ENCODE measurements at places on chromosomes 6 and 20.
A peak's percentile ranks its signal among the peaks of the same experiment; 100 is the strongest.

- DNase-seq = no peak
These were observed 123.4 kb downstream of the PKHD1 start for GRCh38 chr6:51963980-51964379.

- DNase-seq = no peak
These were observed 14.4 kb upstream of the TRIB3 start for GRCh38 chr20:366041-366718.

DNA sequence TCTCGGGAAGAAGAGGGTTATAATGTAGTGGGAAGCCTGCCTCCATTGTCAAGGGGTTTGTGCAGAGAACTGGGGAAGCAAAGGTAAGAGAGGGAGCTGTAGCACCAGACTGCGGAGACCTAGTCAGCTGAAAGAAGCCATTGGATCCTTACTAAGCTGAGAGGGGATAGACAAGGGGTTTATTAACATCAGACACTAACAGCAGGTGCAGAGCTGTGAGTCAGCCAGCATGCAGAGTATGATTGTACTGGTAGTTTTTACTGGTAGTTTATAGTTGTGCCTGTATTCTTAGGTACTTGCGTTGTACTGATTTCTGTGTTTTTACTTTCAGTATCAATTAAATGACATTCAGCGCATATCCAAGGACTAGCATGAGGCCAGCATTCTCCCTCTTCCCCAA is 17.8 kb upstream of the COL19A1 start:
- DNase-seq = no peak

DNA sequence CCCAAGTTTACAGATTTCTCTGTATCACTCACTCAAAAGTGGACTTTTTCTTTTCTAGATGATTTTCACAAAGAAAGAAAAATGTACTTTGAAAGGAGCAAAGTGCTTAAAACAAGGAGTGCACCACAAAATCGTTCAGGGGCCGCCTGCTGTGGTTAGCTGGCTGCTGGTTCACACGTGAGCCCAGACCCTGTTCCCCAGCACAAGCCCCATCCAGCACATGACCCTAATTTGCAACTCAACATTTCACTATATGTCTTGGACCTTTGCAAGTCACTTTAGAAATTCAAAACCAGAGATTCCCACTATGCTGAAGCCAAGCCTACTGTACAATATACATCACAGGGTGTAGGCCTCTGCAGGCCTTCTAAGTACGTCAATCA is 95.5 kb upstream of the NHSL1 start:
- DNase-seq = no peak

DNA sequence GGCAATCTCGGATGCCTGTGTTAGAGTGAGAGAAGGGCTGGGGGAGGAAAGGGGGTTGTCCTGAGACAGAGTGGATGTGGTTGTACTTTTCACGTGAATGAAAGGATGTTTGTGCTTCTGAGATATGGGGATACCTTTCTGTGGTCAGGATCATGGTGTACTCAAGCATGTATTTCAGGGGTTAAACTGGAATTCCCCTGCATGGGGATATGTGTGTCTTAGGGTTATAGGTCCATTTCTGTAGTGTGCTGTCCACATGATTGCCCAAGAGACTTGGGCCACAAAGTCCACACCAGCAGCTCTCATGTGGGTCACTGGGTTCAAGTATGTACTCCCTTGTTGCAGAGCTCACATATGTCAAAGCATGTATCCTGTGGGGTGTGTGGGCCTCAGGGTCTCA is 10.5 kb downstream of the SYNGAP1 start:
- DNase-seq = no peak

DNA sequence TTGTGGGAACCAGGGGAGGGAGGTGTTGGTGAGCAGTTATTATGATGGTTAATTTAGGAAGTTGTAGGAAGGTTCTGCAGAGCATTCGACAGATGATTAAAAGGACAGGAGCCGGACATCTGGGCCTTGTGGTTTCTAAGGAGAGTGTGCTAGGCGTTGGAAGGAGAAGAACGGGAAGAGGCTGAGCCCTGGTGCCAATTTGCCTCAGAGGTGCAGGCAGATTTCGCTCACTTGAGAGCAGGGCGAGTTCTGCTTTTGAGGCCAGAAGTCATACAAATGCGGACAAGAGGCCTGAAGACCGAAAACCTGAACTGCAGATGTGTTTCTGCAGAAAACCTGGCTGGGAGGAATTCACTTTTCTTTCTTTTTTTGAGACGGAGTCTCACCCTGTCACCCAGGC is 30.5 kb upstream of the RPS6KA2 start:
- no peak for DNase-seq

DNA sequence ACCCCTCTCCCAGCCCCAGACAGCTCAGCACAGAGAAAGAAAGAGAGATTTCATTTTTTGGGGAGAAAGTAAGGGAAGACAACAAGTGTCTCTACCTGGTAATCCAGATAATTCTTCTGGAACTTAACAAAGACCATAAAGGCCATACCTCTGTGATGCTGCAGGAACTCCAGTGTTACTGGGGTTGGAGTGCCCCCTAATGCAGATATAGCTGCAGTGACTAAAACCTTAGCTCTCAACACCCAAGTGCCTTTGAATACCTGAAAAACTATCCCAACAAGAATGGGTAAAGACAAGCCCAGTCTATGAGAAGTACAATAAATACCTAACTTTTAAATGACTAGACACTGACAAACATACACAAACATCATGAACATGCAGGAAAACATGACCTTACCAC is 365.3 kb upstream of the PTCHD4 start:
- DNase-seq = peak; percentile 6

DNA sequence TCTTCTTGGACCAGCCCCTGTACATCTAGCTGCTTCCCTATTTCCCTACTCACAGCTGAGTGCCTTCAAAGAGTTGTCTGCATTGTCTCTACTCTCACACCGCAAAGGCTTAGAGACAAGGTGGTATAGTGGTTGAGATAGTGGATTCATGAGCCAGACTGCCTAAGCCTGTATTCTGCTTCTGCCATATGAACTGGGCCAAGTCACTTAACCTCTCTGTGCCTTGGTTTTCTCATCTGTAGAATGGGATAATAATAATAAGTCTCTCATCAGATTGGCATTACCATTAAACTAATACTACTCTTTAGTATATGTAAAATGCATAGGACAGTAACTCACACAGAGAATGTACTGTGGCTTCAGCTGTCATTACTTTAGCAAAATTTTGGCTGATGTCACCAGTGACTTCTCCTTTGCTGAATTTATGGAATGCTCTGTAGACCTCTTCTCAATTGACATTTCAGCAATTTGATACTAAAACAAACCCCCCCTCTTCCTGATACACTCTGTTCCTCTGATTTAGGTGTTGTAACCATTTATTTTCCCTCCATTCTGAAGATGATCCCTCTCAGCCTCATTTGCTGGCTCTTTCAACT is 156.1 kb downstream of the ADAT2 start:
- DNase-seq = no peak

DNA sequence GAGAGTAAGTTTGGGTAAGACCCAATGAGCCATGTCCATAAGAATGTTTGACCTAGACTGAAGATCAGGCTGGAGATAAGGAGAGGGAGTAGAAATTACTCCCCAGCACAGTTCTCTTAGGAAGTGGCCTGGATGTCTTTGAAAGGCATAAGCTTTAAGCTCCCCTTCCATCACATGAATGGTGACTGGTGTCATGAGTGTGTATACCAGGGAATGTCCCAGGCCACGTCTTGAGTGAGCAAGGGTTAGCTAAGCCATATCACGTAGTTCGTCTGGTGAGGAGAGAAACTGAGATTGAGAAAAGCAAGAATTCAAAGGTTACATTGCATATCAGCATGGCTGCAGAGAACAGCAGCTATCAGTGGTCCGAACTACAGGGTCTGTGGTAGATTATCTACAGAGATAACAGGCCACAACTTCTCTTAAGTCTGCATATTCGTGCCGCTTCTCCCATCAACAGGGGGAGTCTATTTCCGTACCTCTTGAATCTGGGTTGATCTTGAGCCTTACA is 60.1 kb upstream of the BMP2 start:
- DNase-seq = no peak

DNA sequence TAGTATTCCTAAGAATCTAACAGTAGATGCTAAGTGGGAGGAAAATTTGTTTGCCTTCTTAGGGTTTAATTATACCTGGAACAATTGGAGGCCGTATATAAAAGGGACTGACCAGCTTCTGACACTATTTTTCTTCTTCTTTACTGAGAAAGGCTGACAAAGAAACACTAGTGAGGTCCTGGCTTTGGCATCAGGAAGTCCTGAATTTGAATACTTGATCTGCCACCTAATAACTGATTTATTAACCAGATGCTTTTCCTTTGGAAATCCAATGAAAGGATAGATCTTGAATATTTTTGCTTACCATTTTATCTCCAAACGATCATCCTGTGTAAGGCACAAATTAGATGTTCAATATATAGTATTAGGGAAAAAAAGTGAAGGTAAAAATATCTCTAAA is 382.5 kb downstream of the CENPW start:
- DNase-seq = no peak

- DNase-seq = peak; percentile 31
These were observed 554.2 kb downstream of the CDH26 start for GRCh38 chr20:60512443-60512842.

- no peak for DNase-seq
These were observed 61.4 kb upstream of the NT5E start for GRCh38 chr6:85388531-85388930.

DNA sequence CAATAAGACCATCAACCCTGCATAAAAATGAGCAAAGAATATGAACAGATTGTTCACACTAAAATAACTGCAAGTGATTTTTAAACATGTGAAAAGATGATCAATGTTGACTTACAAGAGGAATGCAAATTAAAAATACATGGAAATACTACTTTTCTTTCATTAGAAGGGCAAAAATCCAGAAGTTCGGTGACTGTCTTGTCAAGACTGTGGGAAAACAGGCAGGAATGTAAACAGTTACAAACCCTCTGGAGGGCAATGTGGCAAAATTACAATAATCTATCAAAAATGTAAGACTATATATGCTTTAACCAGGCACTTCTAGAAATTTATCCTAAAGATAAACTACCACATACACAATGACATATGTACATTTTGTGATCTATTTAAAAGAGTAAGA is 86.7 kb downstream of the TNFAIP3 start:
- no peak for DNase-seq

GRCh38 chr20:12504779-12505178 is 504.0 kb upstream of the SPTLC3 start:
- no peak for DNase-seq

DNA sequence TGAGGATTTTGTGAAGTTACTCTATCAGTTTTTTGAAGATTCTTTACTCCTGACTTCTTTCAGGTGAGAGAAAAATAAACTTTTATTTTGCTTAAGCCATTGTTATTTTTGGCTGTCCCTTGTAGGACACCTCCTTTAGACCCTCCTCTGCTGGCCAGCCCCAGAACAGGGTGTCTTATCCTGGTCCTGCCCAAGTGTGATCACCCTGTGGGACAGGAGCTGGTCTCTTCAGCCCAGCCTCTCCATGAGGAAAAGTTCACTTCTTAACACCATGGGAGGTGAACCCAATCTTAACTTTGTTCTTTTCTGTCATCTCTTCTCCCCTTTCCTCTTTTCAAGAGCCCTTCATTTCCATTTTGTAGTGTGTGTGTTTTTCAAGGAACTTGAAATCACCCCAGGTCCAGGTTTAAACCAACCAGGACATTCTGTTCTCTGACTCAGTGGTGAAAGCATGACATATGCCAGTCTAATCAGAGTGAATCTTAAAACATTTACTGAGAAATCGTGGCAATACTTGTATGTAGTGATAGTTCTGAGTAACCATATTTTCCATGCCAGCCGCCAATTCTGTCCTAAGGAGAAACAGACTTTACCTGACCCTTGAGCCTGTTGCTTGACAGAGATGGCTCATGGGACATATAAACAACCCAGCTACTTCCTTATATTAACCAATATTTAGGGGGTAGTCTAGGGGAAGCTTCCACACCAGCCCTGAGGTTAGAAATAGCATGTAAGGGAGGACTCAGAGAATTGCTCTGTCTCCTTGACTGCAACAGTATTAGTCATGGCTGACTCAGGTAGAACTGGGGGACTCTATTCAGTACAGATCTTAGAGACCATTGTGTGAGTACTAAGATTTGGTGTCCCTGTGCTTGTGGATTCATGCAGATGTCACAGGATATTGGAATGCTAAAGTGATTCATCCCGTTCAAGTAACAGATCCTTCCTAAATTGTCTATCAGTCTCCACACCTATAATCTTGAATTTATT is 48.8 kb downstream of the FLRT3 start:
- DNase-seq = no peak

GRCh38 chr6:163036160-163036645 is 308.4 kb downstream of the PACRG start:
- DNase-seq = no peak

- no peak for DNase-seq
These were observed 36.3 kb upstream of the GATA5 start for GRCh38 chr20:62511915-62512610.

DNA sequence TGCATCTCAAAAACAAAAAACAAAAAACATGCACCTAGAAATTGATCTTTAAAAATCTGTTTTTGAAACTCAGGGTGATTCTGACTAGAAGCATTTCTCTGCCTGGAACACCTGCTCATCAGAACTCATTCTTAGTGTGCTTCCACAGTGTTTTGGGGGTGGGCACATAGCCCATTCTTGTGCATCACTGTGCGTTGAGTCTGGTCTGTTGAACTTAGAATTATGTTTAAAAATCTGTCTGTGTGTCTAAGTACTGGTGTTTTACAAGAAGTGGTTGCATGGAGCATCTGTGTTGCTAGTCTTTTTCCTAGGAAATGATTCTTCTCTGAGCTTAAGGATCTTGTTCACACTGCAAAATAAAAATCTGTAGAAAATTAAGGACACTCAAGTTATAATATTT is 264.5 kb downstream of the SOX4 start:
- DNase-seq = no peak

GRCh38 chr6:12403201-12403826 is 113.2 kb downstream of the EDN1 start:
- no peak for DNase-seq

GRCh38 chr6:36035225-36035624 is 7.6 kb downstream of the MAPK14 start:
- no peak for DNase-seq

- DNase-seq = no peak
These were observed 33.3 kb upstream of the ARMH2 start for GRCh38 chr6:24831771-24832716.

DNA sequence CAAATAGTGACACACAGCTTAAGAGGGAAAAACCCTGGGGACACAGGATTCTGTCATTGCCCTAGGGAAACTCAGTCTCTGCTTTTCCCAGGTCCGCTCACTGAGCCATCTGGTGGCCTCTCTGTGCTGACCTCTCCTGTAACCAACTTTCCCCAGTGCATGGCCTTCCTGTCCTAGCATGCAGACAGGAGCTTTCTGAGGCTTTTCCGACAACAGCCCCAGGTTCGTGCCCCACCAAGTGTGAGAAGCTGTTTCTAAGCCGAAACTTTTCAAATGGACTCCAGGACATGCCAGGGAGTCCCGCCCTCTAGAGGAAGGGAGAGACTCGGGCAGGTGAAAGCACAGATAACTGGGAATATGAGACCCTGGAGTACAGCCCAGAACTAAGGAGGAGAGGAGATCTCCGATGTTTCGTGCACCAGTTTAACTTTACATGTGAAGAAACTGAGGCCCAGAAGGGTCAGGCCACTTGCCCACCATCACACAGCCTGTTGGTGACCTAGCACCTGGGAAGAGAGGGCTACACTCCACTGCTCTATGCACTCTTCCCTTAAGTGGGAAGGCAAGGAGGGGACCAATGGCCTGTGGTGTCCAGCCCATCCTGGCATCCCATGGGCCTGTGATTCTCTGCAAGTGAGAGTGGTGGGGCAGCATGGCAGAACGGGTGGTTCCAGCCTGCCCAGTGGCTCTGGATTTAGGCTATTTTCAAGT is 46.2 kb downstream of the RPP40 start:
- no peak for DNase-seq

Measured in neuronal stem cell (in vitro differentiated cells).